H1 (cell line): ENCODE measurements at places on chromosomes 11 and 22. TPM values are rescaled to one million over a fixed set of nuclear protein-coding genes. Genes with fewer than 3 reads are reported as not detected.

SMTN gene
- total RNA-seq, result 20.8 and 26.5 TPM in 2 replicates

CD248 gene
- total RNA-seq, result 3.7 and 3.9 TPM in 2 replicates

HEPHL1 gene
- total RNA-seq, result 0.09 and 0.19 TPM in 2 replicates

MMP13 gene
- not detected in 2 replicates for total RNA-seq

AQP11 gene
- total RNA-seq, result 1.1 and 1.2 TPM in 2 replicates

OR5P2 gene
- total RNA-seq, result not detected in 2 replicates

MPEG1 gene
- not detected in 2 replicates for total RNA-seq

PGM2L1 gene
- total RNA-seq, result 40.0 and 42.7 TPM in 2 replicates

MPST gene
- 86.0 and 89.9 TPM in 2 replicates for total RNA-seq

ABCC8 gene
- 2.6 and 3.7 TPM in 2 replicates for total RNA-seq

LRRN4CL gene
- total RNA-seq, result 0.26 TPM in 1 of 2 replicates, not detected in the other

CLCF1 gene
- 0.32 and 0.57 TPM in 2 replicates for total RNA-seq

CABP4 gene
- not detected in 2 replicates for total RNA-seq

C11orf16 gene
- total RNA-seq, result not detected in 2 replicates

KRTAP5-11 gene
- total RNA-seq, result not detected in 2 replicates

CHADL gene
- total RNA-seq, result 0.78 and 0.84 TPM in 2 replicates
